ENCODE measurements at places on chromosomes 4 and X. TPM values are rescaled to one million over a fixed set of nuclear protein-coding genes. Genes with fewer than 3 reads are reported as not detected.

- no peaks in the 10 kb centered on the region for H3K36me3 ChIP-seq
- peak overlapping the region; percentile 21 for H3K27ac ChIP-seq
- H3K4me1 ChIP-seq = peaks cover 29% of the 10 kb centered on the region
These were observed 518 bp upstream of the CNKSR2 start for GRCh38 chrX:21373637-21374162.

- no peak overlapping the region for H3K27ac ChIP-seq
- H3K27me3 ChIP-seq = no peaks in the 10 kb centered on the region
- no peaks in the 10 kb centered on the region for H3K36me3 ChIP-seq
- H3K4me1 ChIP-seq = no peaks in the 10 kb centered on the region
- no peak overlapping the region for H3K4me3 ChIP-seq
- no peak for DNase-seq
These were observed 174.5 kb upstream of the C1QTNF7 start for GRCh38 chr4:15253349-15253748.

DNA sequence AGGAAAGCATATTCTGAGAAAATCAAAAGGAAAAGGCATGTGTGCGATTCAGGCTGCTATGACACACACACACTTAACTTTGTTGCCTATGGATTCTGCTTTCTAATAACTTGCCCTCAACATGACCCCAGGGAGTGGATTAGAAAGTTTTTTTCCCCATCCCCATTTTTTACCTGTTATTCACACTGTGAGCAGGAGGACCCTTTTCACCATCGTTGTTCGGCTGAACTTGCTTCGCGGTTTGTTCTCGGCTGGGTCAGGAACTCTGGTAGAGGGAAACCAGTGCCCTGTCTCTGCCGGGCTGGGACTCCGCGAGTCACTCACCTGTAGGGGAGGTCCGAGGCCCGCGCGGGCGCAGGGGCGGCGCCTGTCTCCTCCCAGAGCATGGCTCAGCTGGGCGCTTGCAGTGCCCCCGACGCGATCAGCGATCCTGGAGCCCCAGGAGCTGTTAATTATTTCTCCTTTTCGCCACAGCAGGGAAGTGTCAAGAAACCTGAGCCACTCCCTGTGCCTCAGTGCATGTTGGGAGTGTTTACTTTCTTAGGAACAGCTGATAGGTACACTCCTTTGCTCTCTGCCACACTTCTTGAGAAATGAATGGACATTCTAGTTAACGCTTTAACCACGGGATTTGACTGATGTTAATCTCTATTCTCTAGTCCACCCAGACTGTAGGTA lies at the start of gene RASSF6:
RASSF6 (minus strand) TSS at position 322 of the 678 bp plus-strand sequence. CDS start 8,641 bp downstream, outside the sequence.
- H3K27ac ChIP-seq = no peak within 1 kb of the TSS
- peaks cover 35% of the 10 kb centered on the region for H3K27me3 ChIP-seq
- H3K4me1 ChIP-seq = peaks cover 15% of the 10 kb centered on the region
- no peaks in the 10 kb centered on the region for H3K36me3 ChIP-seq

- H3K4me3 ChIP-seq = no peak overlapping the region
- H3K27me3 ChIP-seq = peaks cover 70% of the 10 kb centered on the region
- no peak overlapping the region for H3K27ac ChIP-seq
- H3K36me3 ChIP-seq = peaks cover 8% of the 10 kb centered on the region
These were observed 126.9 kb downstream of the UNC5C start for GRCh38 chr4:95421869-95422268.

DNA sequence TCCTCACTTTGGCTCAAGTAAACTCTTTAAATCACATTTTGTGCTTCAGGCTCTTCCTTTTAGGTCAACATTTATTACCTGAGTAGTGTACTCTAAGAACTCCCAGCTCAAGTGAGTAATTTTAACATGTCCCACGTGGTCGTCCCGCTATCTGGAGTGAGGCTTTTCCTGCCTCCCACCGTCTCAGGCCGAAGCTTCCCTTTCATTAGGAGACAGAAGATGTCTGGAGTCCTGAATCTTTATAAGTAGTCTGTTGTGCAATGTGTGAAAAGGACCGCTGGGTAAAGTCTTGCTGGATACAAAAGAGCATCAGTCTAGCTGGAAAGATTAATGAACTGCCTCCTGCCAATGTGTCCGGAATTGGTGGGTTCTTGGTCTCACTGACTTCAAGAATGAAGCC lies 117.7 kb upstream of the NEIL3 start:
- H3K4me3 ChIP-seq = no peak overlapping the region
- H3K36me3 ChIP-seq = peaks cover 4% of the 10 kb centered on the region
- peaks cover 6% of the 10 kb centered on the region for H3K4me1 ChIP-seq
- no peak overlapping the region for H3K27ac ChIP-seq

The MAGEA3 gene
- not detected for total RNA-seq

The KLHL13 gene
- 13.2 TPM for total RNA-seq

Measured in neural crest cell (in vitro differentiated cells).